Calu3 (cell line): ENCODE measurements at places on chromosomes 7 and 10.
A peak's percentile ranks its signal among the peaks of the same experiment; 100 is the strongest.

DNA sequence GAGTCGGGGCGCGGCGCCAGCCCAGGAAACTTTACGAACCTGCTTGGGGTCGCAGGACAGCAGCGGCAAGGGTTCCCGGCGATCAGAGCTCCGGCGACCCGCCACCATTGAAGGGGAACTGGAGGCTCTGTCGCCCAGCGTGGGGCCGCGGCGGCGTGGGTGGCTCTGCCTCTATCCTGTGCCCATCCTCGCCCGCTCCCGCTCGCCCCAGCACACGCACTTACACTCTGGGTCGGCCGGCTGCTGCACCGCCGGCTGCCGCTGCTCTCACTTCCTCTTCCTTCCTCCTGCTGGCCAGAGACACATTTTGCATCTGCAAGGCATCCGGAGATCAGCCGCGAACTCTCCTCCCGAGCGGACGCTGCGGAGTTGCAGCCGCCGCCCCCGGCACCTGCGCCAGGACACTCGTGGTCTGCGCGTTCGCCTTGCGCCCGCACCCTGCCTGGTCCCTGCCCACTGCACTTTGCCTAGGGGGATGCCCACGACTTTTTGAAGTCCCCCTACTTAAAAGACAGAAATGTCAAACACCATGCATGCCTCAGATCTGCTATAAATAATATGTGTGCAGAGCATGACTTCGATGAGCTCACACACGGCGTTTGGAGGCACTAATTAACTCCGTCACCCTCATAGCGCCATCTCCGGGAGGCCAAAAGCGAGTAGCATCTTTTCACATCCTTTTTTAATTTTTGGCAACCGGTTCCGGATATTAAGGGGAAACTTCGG, at the start of gene ELMO1:
ELMO1 (minus strand) TSS at position 229 of the 726 bp plus-strand sequence. CDS start 106,174 bp downstream, outside the sequence.
- no peaks in the 10 kb centered on the region for H3K4me1 ChIP-seq
- no peak within 1 kb of the TSS for H3K27ac ChIP-seq
- peaks cover 35% of the 10 kb centered on the region for H3K27me3 ChIP-seq
- no peak for DNase-seq

- no peak for DNase-seq
- no peak overlapping the region for H3K4me3 ChIP-seq
- H3K27ac ChIP-seq: no peak overlapping the region
- H3K4me1 ChIP-seq: peaks cover 13% of the 10 kb centered on the region
- H3K36me3 ChIP-seq: no peaks in the 10 kb centered on the region
Measured at GRCh38 chr7:47941136-47941844, 7.0 kb downstream of the PKD1L1 start.

GRCh38 chr7:128728598-128728997, 10.6 kb upstream of the CALU start:
- no peaks in the 10 kb centered on the region for H3K4me1 ChIP-seq
- H3K36me3 ChIP-seq: no peaks in the 10 kb centered on the region
- no peak overlapping the region for H3K4me3 ChIP-seq
- DNase-seq: no peak

- no peak overlapping the region for H3K27ac ChIP-seq
- H3K4me3 ChIP-seq: no peak overlapping the region
- H3K36me3 ChIP-seq: no peaks in the 10 kb centered on the region
Measured at GRCh38 chr7:53431901-53432300, 396.5 kb downstream of the POM121L12 start.

DNA sequence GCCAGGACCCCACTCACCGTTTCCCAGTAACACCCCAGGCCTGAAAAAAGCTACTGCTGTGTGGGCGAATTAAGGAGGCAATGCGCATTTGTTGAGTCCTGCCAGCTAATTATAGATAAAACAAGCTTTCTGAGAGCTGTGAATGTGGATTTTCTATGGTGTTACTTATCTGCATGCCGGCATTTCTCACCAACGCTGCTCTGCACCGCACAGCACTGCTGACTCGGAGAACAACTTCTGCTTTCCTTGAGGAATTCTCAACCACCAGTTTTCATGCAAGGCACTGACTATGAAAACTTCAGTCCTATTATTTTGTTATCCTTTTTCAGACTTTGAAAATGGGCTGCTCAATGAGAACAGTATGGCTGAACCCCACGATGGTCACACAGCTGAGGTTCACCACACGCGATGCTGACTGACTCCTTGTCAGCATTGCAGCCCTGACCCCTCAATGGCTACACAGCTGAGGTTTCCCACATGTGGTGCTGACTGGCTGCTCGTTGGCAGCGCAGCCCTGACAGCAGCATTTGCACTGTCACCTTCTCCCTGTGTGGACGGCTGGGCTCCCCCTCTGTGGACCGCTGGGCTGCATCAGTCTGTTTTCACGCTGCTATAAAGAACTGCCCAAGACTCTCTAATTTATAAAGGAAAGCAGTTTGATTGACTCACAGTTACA, 190.6 kb downstream of the DIP2C start:
- no peak overlapping the region for H3K27ac ChIP-seq
- H3K36me3 ChIP-seq: no peaks in the 10 kb centered on the region
- H3K4me3 ChIP-seq: no peak overlapping the region
- no peaks in the 10 kb centered on the region for H3K4me1 ChIP-seq
- no peaks in the 10 kb centered on the region for H3K27me3 ChIP-seq

DNA sequence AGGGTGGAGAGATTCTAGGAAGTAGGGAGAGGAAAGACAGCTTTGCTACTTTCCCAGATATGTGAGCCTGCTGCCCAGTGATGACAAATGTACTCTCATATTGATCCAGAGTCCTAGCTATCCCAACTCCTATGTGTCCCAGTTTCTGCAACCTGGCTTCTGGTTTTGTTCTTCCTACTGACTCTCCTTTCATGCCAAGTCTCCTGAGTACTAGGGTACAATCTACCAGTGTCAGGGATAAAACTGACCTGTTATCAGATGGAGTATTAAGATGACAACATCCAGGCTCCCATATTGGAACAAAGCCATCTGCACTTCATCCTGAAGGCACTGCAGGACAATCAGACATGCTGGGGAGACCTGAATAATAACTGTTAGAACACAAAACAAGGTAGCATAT, 233.7 kb upstream of the PHYHIPL start:
- peaks cover 54% of the 10 kb centered on the region for H3K27me3 ChIP-seq
- no peak overlapping the region for H3K4me3 ChIP-seq
- H3K36me3 ChIP-seq: no peaks in the 10 kb centered on the region
- DNase-seq: no peak
- H3K27ac ChIP-seq: no peak overlapping the region
- no peaks in the 10 kb centered on the region for H3K4me1 ChIP-seq

GRCh38 chr7:36083626-36084380, 69.3 kb upstream of the EEPD1 start:
- H3K36me3 ChIP-seq: no peaks in the 10 kb centered on the region
- no peaks in the 10 kb centered on the region for H3K27me3 ChIP-seq
- no peaks in the 10 kb centered on the region for H3K4me1 ChIP-seq
- no peak for DNase-seq

- no peak overlapping the region for H3K27ac ChIP-seq
- no peaks in the 10 kb centered on the region for H3K27me3 ChIP-seq
- no peak for DNase-seq
- H3K36me3 ChIP-seq: no peaks in the 10 kb centered on the region
- H3K4me1 ChIP-seq: no peaks in the 10 kb centered on the region
Measured at GRCh38 chr10:130000918-130001317, 36.8 kb upstream of the EBF3 start.

- H3K27me3 ChIP-seq: no peaks in the 10 kb centered on the region
- peaks cover 4% of the 10 kb centered on the region for H3K36me3 ChIP-seq
- peak overlapping the region; percentile 16 for H3K27ac ChIP-seq
- no peak overlapping the region for H3K4me3 ChIP-seq
- DNase-seq: no peak
Measured at GRCh38 chr10:114654822-114655575, 3.1 kb downstream of the ABLIM1 start.

GRCh38 chr7:27125986-27126394, 4.6 kb downstream of the HOXA4 start:
- H3K4me1 ChIP-seq: peaks cover 47% of the 10 kb centered on the region
- H3K4me3 ChIP-seq: no peak overlapping the region
- no peak for DNase-seq
- no peak overlapping the region for H3K27ac ChIP-seq
- no peaks in the 10 kb centered on the region for H3K27me3 ChIP-seq
- H3K36me3 ChIP-seq: peaks cover 26% of the 10 kb centered on the region

DNA sequence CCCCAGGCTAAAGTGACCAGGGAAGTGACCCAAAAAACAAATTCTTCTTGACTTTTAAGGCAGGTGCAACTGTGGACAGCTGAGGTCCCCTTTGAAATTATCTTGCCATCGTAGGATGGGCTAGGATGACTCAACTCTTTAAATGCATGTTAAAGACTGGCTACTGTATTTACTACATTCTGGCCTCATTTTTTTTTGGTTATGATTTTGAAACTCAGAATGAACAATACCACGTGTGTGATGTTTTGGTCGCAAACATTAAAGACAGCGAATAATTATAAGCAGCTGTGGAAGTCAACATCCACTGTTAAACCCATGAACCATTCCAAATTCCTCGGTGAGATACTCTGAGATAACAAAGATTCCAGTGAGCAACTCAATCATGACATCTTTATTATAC, 1.2 kb upstream of the SLC13A4 start:
- H3K27ac ChIP-seq: no peak overlapping the region
- peaks cover 65% of the 10 kb centered on the region for H3K27me3 ChIP-seq
- H3K4me1 ChIP-seq: no peaks in the 10 kb centered on the region
- no peak overlapping the region for H3K4me3 ChIP-seq

DNA sequence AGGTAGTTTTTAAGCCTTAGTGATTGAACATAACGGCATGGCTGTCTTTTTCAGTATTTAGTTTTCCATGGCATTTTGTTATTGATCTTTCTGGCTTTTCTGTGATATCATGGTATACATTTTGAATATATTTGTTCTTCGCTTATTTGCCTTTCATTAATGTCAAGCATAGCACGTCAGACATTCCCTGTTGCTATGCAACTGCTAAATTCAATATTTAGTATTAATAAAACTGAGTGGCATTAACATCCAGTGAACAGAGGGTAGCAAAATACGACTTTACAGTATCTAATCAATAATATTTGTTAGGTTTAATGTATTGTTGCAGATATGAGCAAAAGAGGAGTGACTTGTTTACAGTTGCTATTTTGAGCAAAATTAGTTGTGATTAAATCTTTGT, 72.5 kb downstream of the LCOR start:
- H3K4me1 ChIP-seq: peaks cover 39% of the 10 kb centered on the region
- H3K27me3 ChIP-seq: no peaks in the 10 kb centered on the region
- no peak overlapping the region for H3K27ac ChIP-seq

GRCh38 chr10:50997461-50997860, 76.8 kb upstream of the PRKG1 start:
- H3K27me3 ChIP-seq: peaks cover 9% of the 10 kb centered on the region
- H3K4me3 ChIP-seq: no peak overlapping the region
- peaks cover 14% of the 10 kb centered on the region for H3K4me1 ChIP-seq
- no peak for DNase-seq
- no peak overlapping the region for H3K27ac ChIP-seq
- peaks cover under 1% of the 10 kb centered on the region for H3K36me3 ChIP-seq
